IPS DF 6.9 (cell line): ENCODE measurements at places on chromosomes 7 and 10.
A peak's percentile ranks its signal among the peaks of the same experiment; 100 is the strongest.

GRCh38 chr7:116998567-116999175 is 45.4 kb downstream of the ST7 start:
- no peaks in the 10 kb centered on the region for H3K4me1 ChIP-seq
- H3K27me3 ChIP-seq = no peaks in the 10 kb centered on the region
- no peak overlapping the region for H3K4me3 ChIP-seq
- H3K27ac ChIP-seq = no peak overlapping the region

DNA sequence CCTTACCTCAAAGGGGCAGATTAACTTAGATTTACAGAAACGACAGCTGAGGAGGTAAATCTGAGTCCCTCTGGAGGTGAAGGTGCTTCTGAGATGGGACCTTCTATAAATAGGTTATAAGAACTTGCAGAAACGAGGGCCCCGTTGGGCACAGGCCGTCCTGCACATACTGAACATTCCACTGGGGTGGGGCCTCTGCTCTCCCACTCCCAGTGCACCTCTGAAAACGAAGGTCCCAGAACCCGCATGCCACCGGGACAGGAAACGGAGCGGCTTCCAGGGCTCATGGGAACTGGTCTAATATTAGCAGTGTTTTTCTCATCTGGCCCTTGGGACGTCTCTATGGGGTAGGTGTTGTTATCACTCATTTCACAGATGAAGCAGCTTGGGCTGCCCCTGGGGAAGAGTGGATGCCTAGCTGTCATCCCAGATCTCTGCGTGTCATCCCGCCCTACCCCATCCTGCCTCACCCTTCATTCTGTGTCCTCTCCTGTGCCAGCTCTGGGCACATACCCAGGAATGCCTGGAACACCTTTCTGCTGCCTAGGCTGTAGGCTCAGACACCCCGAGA is 19.6 kb downstream of the C10orf62 start:
- no peak for DNase-seq
- H3K4me3 ChIP-seq = no peak overlapping the region
- H3K27ac ChIP-seq = no peak overlapping the region
- 0 out of 2 replicates have a peak, but pooled peaks cover 2% of the 10 kb centered on the region for H3K4me1 ChIP-seq

DNA sequence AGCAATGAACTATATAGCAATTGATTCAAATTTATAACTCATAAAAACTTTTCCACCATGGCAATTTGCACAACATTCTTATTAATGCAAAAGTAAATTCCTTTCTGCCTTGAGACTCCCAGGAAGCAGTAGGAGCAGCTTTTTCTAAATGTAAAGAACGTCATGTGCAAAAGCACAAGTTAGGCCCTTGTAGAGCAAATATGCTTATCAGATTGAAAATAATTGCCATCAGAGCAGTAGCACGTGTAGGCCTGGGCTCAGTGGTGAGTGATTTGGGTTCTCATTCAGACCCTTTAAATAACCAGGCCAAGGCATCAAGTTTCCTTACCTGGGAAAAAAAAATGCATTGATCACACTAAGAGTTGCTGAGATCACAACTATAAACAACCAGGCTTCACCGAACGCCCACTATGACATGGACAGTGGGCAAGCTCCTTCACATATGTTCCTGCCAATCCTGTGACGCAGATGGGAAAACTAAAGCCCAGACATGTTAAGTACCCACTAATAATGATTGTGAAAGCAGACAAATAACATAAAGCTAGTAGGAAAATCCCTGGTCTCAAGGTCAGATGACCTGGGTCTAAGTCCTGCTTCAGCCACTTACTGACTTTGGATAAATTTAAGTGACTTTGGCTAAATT is 22.1 kb upstream of the SAR1A start:
- H3K4me1 ChIP-seq = no peaks in the 10 kb centered on the region
- no peaks in the 10 kb centered on the region for H3K27me3 ChIP-seq
- no peak overlapping the region for H3K4me3 ChIP-seq
- DNase-seq = no peak
- H3K27ac ChIP-seq = no peak overlapping the region

- no peaks in the 10 kb centered on the region for H3K27me3 ChIP-seq
- no peak for DNase-seq
Measured at GRCh38 chr7:33534833-33535232, 370.5 kb upstream of the BMPER start.

DNA sequence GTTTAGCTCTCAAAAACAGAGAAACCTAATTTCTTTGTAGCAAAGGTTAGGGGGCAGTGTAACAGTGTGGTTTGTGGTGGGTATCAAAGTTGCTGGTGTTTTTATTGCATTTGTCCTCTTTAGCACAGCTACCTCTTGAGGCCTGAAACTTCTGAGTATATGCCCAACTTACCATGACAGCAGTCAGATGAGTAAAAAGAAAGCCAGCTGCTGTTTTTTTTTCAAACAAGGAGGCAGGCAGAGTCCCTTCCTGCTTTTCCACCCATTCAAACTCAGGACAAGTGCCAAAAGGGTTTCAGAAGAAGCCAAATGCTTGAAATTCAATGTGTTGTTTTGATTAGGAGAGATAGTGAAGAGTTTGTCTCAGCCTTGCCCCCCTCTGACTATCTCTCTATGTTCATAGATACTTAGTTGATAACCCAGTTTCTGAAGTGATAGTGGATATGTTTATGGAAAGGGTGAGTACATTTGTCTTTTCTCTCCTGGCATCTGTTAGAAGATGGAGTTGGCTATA is 23.1 kb downstream of the GBF1 start:
- no peaks in the 10 kb centered on the region for H3K4me1 ChIP-seq
- no peaks in the 10 kb centered on the region for H3K36me3 ChIP-seq
- DNase-seq = no peak
- H3K4me3 ChIP-seq = no peak overlapping the region
- no peaks in the 10 kb centered on the region for H3K27me3 ChIP-seq

GRCh38 chr10:119595134-119595675 is 1.6 kb downstream of the TIAL1 start:
- peak overlapping the region; percentile 54; the same call in 1 of the 2 replicates for H3K4me3 ChIP-seq
- no peaks in the 10 kb centered on the region for H3K4me1 ChIP-seq
- no peak for DNase-seq
- H3K27ac ChIP-seq = no peak overlapping the region
- H3K36me3 ChIP-seq = no peaks in the 10 kb centered on the region

DNA sequence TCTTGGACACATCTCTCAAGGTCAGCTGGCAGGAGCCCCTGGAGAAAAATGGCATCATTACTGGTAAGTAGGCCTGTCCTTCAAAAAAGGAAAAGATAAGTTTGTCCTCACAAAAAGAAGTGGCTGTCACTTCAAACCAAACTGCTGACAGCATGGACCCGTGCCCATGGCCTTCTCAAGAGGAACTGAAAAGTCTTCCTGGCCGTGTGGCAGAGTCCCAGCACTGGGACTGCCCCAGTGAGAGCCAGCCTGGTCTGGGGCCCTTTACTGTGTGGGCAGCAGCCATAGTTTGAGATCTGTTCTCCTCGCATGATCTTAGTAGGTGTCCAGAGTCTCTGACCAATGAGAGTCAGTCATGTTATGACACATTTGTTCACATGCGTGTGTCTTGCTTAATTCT is 614.2 kb upstream of the FOXK1 start:
- no peaks in the 10 kb centered on the region for H3K36me3 ChIP-seq
- H3K27ac ChIP-seq = no peak overlapping the region
- DNase-seq = no peak
- no peaks in the 10 kb centered on the region; the same call in 1 of the 2 replicates for H3K4me1 ChIP-seq
- H3K4me3 ChIP-seq = no peak overlapping the region
- no peaks in the 10 kb centered on the region for H3K27me3 ChIP-seq

- DNase-seq = no peak
- no peaks in the 10 kb centered on the region for H3K4me1 ChIP-seq
- no peaks in the 10 kb centered on the region for H3K36me3 ChIP-seq
- no peak overlapping the region for H3K27ac ChIP-seq
Measured at GRCh38 chr10:4916086-4916716, 47.0 kb upstream of the AKR1C1 start.

DNA sequence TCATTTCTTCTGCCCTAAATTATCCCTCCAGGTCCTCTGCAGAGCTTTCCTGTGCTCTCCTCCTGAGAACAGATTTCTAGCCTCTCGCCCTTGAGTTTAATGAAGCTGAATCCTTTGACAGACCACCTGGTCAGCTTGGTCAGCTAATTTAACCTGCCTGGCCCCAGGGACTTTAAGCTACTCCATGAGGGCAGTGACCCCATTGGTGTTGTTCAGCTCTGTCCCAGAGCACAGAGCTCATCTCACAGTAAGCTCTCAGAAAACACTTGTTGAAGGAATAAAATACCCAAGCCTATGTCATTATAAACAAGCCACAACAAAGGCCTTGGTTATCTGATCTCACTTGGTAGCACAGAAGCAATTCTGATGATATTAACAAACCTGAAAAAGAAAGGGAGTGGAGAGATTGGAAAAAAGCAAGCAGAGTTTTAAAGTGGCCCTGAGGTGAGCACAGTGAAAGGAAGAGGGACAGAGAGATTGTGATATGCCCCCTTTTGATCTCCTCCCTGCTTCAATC is 24.4 kb downstream of the SLC26A4 start:
- no peaks in the 10 kb centered on the region for H3K36me3 ChIP-seq
- H3K4me1 ChIP-seq = peaks cover under 1% of the 10 kb centered on the region; the same call in 1 of the 2 replicates
- DNase-seq = no peak
- no peak overlapping the region for H3K27ac ChIP-seq
- H3K27me3 ChIP-seq = no peaks in the 10 kb centered on the region

GRCh38 chr7:100681491-100682227 is 8.1 kb downstream of the GNB2 start:
- no peaks in the 10 kb centered on the region for H3K27me3 ChIP-seq
- H3K4me3 ChIP-seq = no peak overlapping the region
- H3K4me1 ChIP-seq = no peaks in the 10 kb centered on the region; the same call in 1 of the 2 replicates
- no peak overlapping the region for H3K27ac ChIP-seq
- DNase-seq = no peak
- H3K36me3 ChIP-seq = peaks cover 72% of the 10 kb centered on the region

GRCh38 chr10:104641187-104641936 is at the start of gene SORCS3:
TSS of gene SORCS3 (plus strand) at chr10:104641290.
- DNase-seq = no peak
- H3K36me3 ChIP-seq = no peaks in the 10 kb centered on the region
- no peaks in the 10 kb centered on the region for H3K4me1 ChIP-seq
- peaks cover 39% of the 10 kb centered on the region; the same call in 1 of the 2 replicates for H3K27me3 ChIP-seq

- H3K27ac ChIP-seq = no peak overlapping the region
- H3K27me3 ChIP-seq = no peaks in the 10 kb centered on the region
- H3K36me3 ChIP-seq = no peaks in the 10 kb centered on the region
- H3K4me3 ChIP-seq = no peak overlapping the region
Measured at GRCh38 chr7:34837801-34838201, 179.8 kb downstream of the NPSR1 start.

DNA sequence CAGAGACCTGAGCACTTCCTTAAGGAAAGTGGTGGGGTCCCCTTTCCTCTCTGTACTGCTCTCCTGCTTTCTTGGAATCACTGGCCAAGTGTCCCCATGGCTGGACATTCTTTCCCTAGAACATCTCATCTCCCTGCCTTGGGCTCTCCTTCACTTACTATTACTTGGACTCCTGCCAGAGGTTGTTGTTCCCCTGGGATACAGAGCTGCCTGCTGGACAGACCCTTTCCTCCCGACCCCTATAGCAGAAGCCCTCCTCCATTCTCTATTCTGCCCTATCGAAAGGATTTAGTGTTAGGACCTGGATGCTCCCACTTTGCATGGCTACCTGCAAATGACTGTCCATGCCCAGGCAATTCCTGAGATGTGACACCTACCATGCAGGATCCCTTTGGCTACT is 164.3 kb upstream of the PODXL start:
- DNase-seq = no peak
- no peaks in the 10 kb centered on the region for H3K4me1 ChIP-seq
- no peaks in the 10 kb centered on the region for H3K36me3 ChIP-seq
- no peaks in the 10 kb centered on the region for H3K27me3 ChIP-seq

- H3K36me3 ChIP-seq = 0 out of 2 replicates have a peak, but pooled peaks cover 5% of the 10 kb centered on the region
- no peaks in the 10 kb centered on the region; the same call in none of the 2 replicates for H3K4me1 ChIP-seq
- H3K27ac ChIP-seq = no peak overlapping the region
- no peaks in the 10 kb centered on the region for H3K27me3 ChIP-seq
Measured at GRCh38 chr7:100606313-100606712, 4.2 kb downstream of the PCOLCE start.

DNA sequence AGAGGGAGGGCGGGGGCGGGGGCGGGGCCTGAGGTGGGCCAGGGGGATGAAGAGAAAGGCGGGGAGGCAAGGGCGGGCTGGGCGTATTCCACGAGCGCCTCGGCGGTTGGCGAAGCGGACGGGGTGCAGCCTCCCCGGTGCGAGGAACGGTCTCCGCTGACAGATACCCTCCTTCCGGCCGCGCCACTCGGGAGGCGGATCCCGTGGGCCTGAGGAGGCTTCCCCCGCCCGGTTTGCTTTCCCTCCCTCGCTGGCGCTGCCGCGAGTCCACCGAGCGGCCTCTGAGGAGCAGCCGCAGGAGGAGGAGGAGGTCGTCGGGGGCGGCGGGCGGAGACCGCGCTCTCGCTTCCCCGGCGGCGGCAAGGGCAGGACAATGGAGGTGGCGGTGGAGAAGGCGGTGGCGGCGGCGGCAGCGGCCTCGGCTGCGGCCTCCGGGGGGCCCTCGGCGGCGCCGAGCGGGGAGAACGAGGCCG is at the start of gene TRIM24:
Gene TRIM24, plus strand, starts transcription at position 84 of the 473 bp plus-strand sequence. Its CDS starts 290 bp downstream, at position 374.
- no peak for DNase-seq

- no peak overlapping the region for H3K27ac ChIP-seq
- H3K4me1 ChIP-seq = no peaks in the 10 kb centered on the region
- no peaks in the 10 kb centered on the region for H3K36me3 ChIP-seq
- peaks cover 2% of the 10 kb centered on the region; the same call in 1 of the 2 replicates for H3K27me3 ChIP-seq
- peak overlapping the region; percentile 84 for H3K4me3 ChIP-seq
Measured at GRCh38 chr10:28668363-28669226, 8.7 kb upstream of the BAMBI start.

DNA sequence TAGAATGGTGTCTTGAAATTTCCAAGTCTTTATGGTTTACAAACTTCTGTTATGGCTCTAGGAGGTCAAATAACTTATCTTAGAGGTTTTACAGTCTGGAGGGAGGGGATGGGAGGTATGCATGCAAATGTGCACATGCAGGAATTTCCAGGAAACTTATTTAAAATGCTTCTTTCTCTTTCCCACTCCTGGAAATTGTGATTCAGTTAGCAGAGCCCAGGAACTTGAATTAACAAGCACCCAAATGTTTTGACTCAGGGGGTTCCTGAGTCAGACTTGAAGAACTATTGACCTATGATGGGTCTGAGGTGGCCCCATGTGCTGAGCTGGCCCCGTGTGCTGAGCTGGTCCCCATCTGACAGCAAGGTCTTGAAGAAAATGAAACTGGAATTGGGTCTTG is 669.4 kb downstream of the INHBA start:
- no peaks in the 10 kb centered on the region for H3K4me1 ChIP-seq
- no peak overlapping the region for H3K4me3 ChIP-seq
- H3K27ac ChIP-seq = no peak overlapping the region
- H3K36me3 ChIP-seq = no peaks in the 10 kb centered on the region
